Activated CD4-positive, CD25-positive, alpha-beta regulatory T cell (primary cell): ENCODE measurements at places on chromosomes 13 and 19.

GRCh38 chr19:51398096-51398704 is 7.8 kb upstream of the C19orf84 start:
- no peak for DNase-seq

DNA sequence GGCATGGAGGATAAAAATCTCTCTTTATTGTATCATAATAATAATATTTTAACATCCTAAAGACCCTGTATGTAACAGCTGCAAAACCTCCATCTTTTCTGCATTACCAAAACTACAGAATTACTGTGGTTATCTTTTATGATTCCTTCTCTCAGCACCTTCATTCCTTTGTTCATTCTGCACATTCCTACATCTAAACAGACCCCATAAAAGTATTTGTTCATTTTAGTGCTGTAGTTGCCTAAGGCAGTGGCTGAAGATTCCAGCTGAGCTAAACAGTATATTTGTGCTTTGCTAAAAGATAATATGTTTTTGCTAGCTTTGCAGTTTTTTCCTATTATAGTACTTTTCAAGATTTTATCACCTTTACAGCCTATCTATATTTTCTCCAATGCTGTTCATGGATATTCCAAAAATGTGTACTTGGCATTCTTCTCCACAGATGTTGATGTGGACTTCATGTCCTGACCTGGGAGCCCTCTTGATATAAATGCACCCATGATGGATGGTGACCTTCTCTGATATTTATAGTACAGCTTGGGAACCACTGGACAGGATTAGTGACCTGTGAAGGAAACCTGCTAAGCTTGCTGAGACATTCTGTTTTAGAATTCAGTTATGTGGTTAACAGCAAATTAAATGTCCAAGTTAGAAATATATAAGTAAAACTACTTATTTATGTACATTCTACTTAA is 2832.9 kb upstream of the PCDH20 start:
- DNase-seq = no peak

DNA sequence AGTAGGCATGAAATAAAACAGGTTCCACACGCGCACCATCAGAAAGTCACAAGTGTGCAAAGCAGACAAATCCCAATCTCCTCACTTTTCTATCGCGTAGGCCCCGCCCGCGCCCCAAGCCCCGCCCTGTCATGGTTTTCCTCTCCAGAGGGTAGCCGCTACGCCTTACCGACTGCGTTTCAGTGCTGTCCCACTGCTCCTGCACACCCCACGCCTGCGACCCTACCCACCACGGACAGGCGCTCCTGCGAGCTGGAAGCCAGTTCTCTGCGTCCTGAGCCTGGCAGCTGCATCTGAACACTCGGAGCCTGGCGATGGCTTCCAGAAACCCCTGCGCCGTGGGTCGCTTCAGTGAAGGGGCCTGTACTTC is 379 bp upstream of the ZNF470 start:
- peak; percentile 13 for DNase-seq

- DNase-seq = no peak
Measured at GRCh38 chr13:107216046-107216755, 648.3 kb upstream of the ARGLU1 start.

DNA sequence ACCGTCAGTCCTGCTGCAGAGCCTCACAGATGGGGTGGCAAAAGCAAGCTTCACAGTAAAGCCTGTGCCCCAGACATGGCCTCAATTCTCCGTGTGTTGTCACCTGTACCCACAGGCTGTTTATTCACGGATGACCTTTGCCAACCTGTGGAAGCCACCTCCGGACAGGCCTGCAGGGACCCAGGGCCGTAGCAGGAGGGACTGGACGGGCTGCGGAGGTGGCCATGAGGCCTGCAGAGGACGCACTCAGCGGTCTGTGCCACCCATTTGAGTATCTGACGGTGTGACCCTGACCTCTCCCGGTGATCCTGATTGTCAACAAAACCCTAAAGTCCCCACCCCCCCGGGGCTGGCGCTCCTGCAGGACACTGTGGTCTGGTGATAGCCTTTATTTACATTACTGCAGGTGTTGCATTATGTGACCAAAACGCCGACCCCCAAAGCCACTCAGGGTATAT is 7.8 kb upstream of the KLF16 start:
- DNase-seq = no peak

DNA sequence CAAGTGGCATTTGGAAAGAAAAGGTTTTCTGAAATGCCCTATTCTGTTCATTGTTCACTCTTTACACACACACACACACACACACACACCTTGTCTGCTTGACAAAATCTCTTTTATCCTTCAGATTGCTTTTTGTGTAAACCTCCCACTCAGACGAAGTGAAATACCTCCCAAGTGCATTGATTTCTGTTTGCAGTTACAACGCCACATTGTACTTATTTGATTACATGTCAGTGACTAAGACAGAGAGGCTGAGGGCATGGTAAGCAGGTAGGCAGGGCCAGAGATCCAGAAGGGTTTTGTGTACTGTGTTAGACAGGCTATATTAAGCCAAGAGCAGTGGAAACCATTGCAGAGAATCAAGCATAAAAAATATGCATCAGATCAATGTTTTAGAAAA is 561.8 kb downstream of the GPC6 start:
- DNase-seq = no peak

DNA sequence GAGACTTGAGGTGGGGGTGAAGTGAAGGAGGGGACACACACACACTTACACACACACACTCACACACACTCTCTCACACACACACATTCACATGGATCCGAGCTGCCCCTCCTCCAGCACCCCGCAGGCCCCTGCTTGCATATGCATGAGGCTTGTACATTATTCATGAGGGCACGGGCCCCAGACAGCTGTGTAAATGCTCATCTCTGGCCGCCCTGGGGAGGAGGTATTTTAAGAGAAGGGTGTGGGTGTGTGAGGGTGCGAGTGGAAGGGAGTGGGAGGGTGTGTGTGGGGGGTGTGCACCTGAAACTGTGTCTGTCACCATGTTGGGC is 2.4 kb downstream of the NCAN start:
- no peak for DNase-seq

DNA sequence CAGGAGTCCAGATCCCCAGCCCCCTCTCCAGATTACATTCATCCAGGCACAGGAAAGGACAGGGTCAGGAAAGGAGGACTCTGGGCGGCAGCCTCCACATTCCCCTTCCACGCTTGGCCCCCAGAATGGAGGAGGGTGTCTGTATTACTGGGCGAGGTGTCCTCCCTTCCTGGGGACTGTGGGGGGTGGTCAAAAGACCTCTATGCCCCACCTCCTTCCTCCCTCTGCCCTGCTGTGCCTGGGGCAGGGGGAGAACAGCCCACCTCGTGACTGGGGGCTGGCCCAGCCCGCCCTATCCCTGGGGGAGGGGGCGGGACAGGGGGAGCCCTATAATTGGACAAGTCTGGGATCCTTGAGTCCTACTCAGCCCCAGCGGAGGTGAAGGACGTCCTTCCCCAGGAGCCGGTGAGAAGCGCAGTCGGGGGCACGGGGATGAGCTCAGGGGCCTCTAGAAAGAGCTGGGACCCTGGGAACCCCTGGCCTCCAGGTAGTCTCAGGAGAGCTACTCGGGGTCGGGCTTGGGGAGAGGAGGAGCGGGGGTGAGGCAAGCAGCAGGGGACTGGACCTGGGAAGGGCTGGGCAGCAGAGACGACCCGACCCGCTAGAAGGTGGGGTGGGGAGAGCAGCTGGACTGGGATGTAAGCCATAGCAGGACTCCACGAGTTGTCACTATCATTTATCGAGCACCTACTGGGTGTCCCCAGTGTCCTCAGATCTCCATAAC is at the start of gene APOE:
TSS of gene APOE (plus strand) at position 360 of the 724 bp plus-strand sequence. CDS start 829 bp downstream, outside the sequence.
- DNase-seq = no peak

GRCh38 chr19:46478356-46478986 is 7.1 kb upstream of the PNMA8A start:
- no peak for DNase-seq

GRCh38 chr13:74850893-74851292 is 631.1 kb downstream of the TBC1D4 start:
- DNase-seq = no peak

- no peak for DNase-seq
Measured at GRCh38 chr19:2421581-2422306, 5.6 kb downstream of the TIMM13 start.

DNA sequence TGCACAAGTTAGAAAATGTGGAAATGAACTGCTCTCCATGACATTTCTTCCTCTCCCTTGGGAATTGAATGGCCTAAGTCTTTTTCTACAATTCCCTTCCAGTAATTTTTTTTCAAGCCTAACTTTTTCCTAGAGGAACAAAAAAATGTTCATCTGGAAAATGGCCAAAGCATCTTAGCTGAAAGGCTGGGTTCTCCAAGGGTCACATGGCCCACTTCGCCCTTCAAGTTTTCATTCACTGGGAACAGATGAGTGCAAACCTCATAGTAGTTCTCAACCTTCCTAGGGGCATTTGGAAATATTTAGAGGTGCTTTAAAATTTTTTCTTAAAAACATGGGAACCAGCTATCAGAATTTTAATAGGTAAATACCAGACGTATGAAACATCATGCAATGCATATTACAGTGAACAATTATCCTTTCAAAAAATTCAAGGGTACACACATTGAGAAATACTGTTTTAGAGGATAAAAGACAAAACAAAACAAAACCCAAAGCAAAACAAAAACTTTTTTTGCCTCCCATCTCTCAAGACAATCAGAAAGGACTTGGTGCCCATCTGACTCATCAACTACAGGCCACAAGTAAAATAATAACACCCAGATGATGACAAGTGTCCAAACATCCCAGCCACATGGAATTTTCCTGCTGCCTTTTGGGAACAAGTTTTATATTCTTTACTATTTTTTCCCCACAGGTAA is 208.8 kb downstream of the SLITRK6 start:
- no peak for DNase-seq

DNA sequence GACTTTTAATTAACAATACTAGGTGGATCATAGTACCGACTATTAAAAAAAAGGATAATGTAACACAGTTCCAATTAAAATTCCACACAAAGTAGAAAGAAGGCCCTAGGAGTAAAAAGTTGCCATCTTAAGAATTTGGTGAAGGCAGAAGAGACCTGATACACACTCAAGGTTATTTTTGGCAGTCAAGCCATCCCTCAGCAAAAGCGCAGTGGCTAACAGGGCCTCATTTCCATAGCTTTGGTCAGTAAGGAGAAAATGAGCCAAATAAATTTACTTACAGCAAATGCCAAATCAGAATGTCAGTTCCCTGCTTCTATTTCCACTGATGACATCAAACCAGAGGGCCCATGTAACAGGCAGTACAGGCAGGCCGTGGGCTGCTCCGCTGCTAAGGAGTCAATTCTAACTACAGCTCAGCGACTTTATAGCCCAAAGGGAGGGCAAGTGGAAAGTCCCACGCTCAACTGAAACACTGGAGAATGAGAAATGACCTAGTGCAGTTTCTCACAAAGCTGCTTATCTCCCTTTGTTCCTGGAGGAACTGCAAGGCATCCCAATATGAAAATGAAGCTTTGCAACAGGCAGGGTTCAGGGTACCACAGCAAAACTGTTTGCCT is 6.3 kb downstream of the ARGLU1 start:
- DNase-seq = no peak

GRCh38 chr19:2428321-2428690 is 920 bp upstream of the TIMM13 start:
- no peak for DNase-seq

- DNase-seq = no peak
Measured at GRCh38 chr13:108315273-108315672, 45.8 kb downstream of the TNFSF13B start.

DNA sequence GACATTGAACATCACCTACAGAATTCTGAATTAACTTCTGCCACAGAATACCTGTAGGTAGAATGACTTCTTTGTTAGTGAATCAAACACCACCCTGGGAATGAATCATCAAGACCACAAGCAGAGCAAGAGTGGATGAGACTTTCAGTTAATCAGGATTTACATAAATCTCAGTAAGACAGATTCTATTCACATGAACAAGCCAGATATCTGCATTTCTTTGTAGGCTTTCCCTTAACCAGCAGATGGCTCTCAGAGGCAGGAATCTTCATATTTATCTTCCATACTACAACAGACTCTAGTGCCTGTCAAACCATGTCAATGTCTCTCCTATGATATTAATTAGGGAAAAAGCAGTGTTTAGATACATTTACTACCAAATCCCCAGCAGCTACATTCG is 412.1 kb downstream of the KLF12 start:
- DNase-seq = no peak

- no peak for DNase-seq
Measured at GRCh38 chr13:80039000-80039399, 301.9 kb downstream of the SPRY2 start.

DNA sequence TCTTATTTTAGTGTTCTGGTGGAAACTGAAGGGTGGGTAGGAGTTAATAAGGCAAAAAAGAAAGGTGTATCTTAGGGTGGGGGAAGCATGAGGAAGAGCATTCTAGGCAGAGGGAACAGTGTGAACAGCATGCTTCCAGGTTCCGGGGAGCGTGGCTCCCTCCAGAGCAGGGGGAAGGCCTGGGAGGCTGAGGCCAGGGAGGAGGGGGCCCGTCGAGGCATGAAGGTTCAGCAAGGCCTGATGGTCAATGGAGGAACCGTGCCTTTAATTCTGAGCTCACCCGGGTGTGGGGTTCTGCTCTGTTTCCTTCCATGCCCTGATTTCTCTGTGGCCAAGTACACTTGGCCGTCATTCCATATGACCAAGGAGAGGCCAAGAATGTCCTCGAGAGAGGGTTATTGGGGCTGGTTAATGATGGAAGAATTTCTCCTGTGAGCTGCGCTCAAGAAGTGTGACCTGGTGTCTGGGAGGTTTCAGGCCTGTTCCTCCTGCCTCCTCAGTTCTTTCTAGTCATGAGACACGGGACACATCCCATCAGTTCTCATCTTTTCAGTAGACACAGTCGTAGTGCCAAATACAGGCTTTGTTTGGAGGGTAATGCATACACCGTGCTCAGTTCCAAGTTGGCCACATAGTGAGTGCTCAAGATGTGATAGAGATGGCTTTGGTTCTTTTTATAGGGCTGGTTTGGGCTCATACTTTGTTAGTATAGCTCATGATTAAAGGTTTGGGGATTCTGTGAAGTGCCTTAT is 73.6 kb downstream of the SIPA1L3 start:
- no peak for DNase-seq

DNA sequence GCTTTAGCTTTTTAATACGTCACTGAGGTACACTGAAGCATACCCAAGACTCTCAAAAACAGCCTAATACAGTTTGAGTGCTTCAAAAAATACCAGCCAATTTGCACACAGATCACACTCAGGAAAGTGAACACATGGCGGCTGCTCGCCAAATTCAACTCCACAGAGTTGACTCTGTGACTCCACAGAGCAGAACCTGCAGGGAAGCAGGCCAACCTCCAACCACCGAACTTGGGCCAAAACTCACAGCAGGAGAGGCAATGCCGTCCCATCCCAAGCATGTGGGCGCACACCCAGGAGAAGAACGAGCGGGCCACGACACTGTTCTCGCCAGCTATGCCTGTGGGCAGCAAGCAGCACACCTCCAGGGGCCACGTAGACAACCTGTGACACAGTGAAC is 21.1 kb downstream of the ELL start:
- no peak for DNase-seq
